Caki2 (cell line): ENCODE measurements at places on chromosomes 12 and 14. TPM values are rescaled to one million over a fixed set of nuclear protein-coding genes. Genes with fewer than 3 reads are reported as not detected.

The TRPV4 gene
- not detected in 2 replicates for total RNA-seq

The TRHDE gene
- 26.0 and 36.2 TPM in 2 replicates for total RNA-seq

The CALCOCO1 gene
- 25.9 and 27.4 TPM in 2 replicates for total RNA-seq

The OR6C6 gene
- not detected in 2 replicates for total RNA-seq

The GLIPR1L1 gene
- total RNA-seq = not detected in 2 replicates

DNA sequence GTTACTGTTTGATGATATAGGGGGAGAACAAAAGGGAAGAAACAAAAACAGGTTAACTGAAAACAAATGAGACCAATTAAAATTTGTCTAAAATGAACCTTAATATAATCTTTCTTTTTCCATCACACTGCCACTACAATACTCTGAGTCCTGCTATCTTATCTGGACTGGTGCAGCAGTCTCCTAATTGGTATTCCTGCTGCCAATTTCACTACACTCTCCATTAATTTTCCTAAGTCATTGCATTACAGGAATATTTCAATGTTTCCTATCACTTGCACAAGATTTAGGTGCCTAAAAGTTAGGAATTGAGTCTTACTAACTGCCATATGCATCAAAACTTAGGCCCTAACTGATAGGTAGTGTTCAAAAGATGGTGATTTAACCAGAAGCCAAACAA lies 884.9 kb upstream of the MGAT4C start:
- DNase-seq = no peak

DNA sequence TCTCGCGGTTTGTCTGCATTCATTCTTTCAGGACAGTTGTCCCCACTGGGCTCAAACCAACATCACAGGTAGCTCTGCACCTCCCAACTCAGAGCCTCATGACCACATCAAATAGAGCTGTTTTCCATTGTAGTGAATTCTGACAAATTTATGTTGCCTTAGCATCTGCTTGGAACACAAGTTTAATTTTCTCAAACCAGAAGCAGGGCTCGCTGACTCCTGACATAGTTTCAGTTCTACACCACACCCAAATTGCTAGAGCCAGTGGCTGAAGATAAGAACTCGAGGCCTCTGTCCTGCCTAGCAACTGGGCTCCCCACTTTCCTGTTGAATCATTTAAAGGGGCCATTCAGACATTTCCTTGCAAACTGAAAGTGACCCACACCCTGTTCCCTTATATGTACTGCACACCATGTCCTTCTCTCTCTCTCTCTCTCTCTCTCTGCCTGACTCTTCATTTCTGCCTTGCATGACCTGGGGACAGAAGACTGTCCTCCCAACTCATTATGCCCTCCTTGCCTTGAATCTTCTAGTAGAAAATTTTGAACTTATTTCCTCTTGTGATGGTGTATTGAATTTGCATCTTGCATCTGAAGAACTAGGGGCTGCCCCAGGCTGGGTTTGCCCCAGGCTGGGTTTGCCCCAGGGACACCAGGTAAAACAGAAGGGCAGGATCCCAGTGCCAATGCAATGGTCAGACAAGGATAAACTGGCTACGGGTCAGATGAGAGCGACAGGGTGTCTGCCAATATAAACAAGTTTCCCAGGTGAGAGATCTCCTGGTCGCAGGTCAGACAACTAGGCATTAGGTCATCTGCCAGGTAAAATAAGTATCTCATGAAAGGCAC lies 9.7 kb upstream of the WSCD2 start:
- DNase-seq = no peak

- no peak for DNase-seq
Observed at GRCh38 chr12:62948123-62948522, 13.2 kb upstream of the PPM1H start.

GRCh38 chr12:122989225-122989839 lies 8.9 kb downstream of the ARL6IP4 start:
- no peak for DNase-seq

DNA sequence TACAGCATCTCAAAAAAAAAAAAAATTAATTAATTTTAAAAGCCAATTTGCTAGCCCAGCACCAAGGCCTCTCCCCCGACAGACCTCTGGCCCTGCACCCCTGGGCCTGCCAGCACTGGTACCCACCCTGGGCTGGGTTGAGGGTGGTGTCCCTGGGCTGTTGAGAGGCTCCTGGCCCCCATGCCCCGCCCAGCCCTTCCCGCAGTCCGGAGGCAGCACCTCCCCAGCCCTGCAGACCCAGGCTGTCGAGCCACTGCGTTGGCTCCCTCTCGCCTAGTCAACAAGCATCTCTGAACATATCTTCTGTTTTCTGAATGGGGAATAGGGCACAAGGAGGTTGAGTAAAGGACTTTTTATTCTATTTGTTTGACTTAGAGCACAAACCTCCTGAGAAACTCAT lies 87.1 kb downstream of the FBXL14 start:
- no peak for DNase-seq

GRCh38 chr12:131197490-131197889 lies 243.8 kb downstream of the ADGRD1 start:
- DNase-seq = no peak

DNA sequence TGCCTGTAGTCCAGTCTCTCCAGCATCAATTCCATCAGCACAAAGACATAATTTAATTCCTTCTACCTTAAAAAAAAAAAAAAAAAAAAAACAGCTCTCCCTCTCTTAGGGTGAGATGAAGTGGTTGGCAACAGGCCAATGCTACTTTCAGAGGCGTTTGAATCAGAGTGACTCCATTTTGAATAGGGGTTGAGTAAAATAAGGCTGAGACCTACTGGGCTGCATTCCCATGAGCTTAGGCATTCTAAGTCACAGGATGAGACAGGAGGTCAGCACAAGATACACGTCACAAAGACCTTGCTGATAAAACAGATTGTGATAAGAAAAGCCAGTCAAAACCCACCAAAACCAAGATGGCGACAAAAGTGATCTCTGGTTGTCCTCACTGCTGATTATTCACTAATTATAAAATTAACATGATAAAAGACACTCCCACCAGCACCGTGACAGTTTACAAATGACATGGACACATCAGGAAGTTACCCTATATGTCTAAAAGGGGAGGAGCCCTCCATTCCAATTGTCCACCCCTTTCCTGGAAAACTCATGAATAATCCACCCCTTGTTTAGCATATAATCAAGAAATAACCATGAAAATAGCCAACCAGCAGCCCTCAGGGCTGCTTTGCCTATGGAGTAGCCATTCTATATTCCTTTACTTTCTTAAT lies 6.9 kb upstream of the TCL1B start:
- DNase-seq = no peak

DNA sequence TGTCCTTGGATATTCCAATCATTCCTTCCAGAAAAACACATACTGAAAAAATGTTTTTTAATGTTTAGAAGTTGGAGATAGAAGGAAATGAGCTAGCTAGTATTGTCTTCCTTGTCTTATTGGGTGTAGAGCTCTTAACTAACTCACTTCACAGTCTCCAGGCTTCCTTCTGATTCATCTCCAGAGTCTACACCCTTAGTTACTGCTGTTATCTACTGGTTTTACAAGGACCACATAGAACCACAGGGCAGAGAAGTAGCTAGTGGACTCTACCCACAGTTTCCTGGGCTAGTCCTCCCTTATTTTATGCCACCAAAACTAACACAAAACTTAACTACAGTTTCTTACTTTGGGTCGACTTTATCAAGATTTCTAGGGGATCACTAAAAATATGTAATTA lies 31.0 kb upstream of the DHRS4 start:
- no peak for DNase-seq

GRCh38 chr12:123485756-123486155 lies 27.8 kb downstream of the SNRNP35 start:
- DNase-seq = no peak

DNA sequence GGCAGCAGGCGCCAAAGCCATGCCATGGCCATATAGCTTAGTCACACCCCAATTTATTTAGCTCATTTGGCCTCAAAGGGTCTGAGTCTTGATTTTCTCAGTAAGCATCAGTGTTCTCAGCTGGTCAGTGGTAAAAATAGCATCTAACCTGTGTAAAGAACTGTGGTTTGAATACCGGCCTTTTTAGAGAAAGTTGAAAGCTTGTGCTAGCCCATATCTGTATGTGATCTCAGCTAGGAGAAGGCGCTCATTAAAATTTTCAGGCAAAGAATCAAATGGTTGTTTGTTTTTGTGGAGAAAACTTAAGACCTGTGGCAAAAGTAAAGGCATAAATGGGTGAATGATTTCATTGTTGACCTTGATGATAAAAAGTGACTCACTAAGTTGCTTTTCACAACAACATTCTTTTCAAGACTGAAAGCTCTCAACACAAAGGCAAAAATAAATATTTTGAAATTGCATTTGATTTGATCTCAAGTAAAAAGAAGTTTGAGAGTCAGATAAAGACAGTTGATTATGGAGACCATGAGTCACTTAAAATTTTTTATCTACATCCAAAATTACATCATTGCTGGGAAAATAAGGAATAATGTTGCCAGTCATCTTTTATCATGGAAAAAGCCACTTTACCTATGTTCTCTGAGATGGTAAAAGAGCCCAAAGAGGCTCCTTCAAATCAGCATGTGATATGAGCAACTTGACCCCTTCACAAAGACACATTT lies 128.5 kb upstream of the RGS6 start:
- peak; percentile 59 for DNase-seq

DNA sequence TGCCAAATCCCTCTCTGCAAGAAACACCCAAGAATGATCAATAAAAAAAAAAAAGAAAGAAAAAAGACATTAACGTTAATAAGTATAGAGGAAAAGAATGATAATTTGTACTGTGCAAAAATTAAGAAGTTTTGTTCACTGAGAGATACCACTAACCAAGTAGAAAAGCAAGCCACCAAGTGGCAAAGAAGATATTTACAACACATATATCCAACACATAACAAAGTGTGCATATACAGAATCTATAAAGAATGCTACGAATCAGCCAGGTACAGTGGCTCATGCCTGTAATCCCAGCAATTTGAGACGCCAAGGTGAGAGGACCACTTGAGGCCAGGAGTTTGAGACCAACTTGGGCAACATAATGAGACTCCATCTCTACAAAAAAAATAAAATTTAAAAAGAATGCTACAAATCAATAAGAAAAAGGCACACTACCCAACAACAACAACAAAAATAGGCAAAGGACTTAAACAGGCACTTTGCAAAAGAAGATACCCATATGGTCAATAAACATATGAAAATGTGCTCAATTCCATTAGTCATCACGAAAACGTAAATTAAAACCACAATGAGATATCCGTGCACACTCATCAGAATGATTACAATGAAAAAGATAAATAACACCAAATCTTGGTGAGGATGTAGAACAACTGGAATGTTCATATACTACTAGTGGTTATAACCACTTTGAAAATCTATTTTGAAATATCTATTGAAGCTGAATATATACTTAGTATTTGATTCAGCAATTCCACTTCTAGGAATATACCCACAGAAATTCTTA lies 19.8 kb downstream of the GALNT4 start:
- no peak for DNase-seq

- no peak for DNase-seq
Observed at GRCh38 chr14:100898465-100898864, 5.1 kb downstream of the RTL1 start.

- DNase-seq = no peak
Observed at GRCh38 chr12:48557919-48558318, 11.9 kb downstream of the LALBA start.
